ENCODE measurements at places on chromosomes 1 and 21.

- DNase-seq, result no peak
Observed at GRCh38 chr1:47558601-47559593, 121.1 kb downstream of the FOXD2 start.

- DNase-seq, result no peak
Observed at GRCh38 chr21:36171336-36171735, 14.7 kb downstream of the DOP1B start.

DNA sequence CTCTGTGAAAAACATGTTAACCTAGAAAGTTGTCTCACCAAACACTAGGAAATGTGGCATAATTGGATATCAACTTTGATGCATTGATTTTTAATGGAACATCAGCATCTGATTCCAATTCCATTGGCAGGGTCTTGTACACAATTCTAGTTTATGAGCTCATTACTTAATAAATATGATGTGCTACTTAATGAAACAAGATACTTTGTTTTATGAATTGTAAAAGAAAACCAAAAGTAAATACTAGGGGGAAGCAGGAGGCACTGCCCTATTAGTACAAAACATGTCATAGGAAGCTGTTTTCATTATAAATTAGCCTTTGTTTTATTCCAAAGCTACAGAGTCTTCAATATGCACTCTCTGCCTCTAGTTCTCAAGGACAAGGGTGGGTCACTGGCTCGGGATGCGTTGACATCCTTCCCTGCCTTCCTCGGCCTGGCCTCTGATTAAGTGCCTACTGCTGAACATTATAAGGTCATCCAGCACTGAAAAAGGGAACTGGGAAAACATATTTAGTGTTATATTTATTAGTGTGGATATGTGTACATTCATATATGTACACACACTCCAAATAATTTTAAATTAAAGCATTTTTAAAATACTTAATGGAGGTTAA, 185.2 kb downstream of the USH2A start:
- DNase-seq, result no peak

GRCh38 chr21:45533846-45534635, 8.2 kb downstream of the SLC19A1 start:
- DNase-seq, result no peak

GRCh38 chr1:30679201-30679975, 44.0 kb downstream of the MATN1 start:
- DNase-seq, result no peak

- DNase-seq, result no peak
Observed at GRCh38 chr1:91311672-91312071, 93.0 kb downstream of the HFM1 start.

- DNase-seq, result no peak
Observed at GRCh38 chr21:43605320-43606215, 53.7 kb downstream of the HSF2BP start.

DNA sequence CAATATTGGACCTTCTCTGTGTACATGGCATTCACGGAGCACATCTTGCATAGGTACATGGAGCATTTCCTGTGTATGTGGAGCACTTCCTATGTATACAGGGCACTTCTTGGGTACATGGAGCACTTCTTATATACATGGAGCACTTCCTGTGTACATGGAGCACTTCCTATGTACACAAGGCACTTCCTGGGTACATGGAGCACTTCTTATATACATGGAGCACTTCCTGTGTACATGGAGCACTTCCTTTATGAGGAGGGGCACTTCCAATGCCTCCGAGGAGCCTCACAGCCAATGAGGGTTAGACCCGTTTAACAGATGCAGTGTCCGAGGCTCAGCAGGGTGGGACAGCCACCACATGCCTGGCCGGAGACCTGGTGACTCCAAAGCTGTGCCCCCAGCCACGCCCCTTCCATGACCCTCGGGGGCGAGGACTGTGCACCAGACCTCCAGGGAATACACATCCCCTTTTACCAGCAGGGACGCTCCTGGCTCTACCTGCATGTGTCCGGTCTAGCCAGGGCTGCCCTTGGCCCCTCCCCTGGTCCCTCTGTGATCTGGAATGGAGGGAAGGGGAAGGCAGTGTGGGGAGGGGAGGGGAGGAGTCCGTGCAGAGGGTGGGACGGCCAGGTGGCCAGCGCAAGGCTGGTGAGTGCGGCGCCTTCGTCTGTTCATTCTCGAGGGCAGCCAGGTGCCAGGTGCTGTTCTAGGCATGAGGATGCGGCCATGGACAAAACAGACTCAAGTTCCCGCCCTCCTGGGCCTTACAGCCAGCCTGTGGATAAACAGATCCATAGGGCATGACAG, 195.1 kb upstream of the TMEM51 start:
- DNase-seq, result no peak

- no peak for DNase-seq
Observed at GRCh38 chr1:27992276-27992675, 32.5 kb downstream of the XKR8 start.

DNA sequence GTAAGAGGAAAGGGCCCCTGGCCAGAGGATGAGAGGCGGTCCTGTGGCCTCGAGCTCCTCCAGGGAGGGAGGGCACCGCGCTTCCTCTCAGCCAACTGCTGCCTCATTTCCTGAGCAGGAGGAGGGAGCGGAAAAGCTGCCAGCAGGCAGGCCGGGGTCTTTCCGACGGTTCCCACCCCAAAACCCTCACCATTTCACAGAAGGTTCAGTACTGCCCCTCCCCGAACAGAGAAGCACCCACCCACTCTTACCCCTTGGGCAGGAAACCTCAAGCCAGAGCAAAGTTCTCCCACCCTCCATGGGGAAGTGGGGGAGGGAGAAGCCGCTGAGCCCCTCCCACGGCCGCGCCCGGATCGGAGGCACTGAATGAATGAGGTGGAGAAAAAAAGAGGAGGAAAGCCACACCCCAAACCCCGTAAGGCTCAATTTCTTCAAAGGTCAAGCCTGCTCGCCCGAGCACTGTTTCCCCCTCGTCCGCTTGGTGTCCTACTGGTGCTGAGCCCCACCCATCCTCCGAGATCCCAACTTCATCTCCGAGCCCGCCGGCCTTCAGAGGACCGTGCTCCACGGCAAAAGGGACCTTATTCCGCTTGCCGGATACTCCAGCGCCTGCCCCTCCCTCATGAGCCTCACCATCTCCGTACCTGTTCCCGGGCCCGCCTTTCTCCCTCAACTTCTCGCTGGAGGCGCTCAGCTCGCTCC, 9.4 kb downstream of the TPM3 start:
- no peak for DNase-seq

DNA sequence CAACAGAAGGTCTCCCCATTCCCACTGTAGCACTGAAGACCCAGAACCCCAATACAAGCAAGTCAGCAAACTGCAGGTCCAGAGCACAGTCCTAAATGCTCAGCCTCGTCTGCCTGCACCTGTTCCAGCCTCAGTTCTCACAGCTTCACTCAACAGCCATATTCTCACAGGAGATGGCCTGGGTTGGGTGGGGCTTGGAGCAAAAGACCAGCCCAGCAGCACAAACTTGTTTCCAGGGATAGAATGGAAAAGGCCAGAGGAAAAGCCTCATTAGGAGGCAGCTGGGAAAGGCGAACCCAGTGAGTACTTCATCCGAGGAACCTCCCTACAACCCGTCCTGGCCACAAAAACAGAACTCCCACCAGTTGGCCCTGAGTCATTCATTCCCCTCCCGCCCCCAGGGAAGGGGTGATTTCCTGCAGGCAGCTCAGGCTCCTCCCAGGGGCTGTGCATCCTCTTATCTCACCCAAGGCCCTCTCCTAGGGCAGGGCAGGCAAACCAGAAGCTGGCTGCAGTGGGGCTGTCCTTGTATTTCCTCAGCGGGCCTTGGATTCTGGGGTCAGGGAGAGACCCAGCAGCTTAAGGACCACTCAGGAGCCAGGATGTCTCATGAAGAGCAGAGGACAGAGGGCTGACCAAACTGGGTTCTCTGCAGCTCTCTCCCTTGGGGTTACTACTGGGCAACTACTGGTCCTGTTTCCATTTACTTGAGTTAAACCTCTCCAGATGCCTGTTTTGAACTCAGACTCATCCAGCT, 7.4 kb upstream of the MPL start:
- no peak for DNase-seq

- no peak for DNase-seq
Observed at GRCh38 chr1:188557053-188557452, 1728.3 kb downstream of the PLA2G4A start.

DNA sequence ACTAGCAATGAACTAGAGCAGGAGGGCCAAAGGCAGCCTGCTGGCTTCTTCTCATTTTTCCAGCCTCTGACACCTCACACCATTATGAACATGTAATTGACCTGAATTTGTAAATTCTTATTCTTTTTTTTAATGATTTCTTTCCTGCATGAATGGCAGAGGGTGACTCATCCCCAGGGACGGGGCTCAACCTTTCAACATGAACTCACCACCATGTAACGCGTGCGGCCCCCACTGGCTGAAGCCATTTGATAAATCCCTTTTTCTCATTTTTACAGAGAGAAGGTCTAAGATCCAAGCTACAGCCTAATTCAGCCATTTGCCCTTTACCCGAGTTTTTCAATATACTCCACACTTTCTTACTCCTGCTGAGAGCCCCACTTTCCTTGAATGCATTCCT, 9.3 kb upstream of the ETS2 start:
- DNase-seq, result no peak

GRCh38 chr1:102498929-102499328, 502.2 kb upstream of the OLFM3 start:
- no peak for DNase-seq

DNA sequence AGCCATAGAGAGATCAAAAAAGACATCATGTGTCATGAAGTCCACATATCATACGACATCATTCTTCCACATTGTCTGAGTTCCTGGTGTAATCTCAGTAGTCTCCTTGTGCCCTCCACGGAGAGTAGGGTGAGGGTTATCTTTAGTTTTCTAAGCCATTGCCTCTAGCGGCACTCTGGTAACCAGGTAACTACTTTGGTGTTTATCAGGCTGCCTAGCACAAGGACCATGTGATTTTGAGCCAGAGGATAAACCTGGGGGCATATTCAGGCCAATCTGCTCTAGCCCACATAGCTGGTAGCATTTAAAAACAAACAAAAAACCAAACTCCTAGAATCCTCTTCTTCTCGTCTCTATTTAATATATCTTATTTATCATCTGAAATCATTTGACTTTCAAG, 147.4 kb downstream of the GDAP2 start:
- no peak for DNase-seq

- DNase-seq, result peak; percentile 19
Observed at GRCh38 chr1:62810420-62811274, 26.7 kb downstream of the ATG4C start.

DNA sequence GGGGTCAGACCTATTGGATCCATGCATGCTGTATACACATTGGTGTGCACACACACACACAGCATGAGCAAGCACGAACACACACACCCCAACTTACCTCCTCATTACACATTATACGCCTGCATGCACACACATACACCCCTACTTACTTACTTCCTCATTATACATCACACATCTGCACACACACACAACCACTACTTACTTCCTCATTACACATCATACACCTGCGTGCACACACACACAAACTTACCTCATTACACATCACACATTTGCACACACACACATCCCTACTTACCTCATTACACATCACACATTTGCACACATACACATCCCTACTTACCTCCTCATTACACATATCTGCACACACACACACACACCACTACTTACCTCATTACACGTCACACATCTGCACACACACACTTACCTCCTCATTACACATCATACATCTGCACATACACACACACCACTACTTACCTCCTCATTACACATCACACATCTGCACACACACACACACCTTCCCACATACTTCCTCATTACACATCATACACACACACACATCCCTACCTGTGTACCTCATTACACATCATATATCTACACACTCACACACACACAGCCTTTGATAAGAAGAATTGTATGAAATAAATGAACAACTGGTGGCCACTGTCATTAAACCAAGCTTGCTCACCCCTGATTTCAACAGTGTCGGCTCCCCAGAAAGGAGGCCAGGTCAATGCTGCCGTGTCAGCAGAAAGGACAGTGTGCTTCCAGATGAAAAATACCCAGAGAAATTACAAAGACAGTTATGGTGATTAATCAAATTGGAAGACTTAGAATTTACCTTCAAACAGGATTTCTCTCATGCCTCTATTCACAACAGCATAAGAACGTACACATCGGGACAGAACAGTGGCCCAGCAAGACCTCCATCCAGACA, 117.8 kb downstream of the SETD4 start:
- no peak for DNase-seq

- no peak for DNase-seq
Observed at GRCh38 chr1:240719953-240720700, 108.2 kb upstream of the GREM2 start.

GRCh38 chr1:172390683-172391551, 29.6 kb upstream of the C1orf105 start:
- DNase-seq, result no peak

DNA sequence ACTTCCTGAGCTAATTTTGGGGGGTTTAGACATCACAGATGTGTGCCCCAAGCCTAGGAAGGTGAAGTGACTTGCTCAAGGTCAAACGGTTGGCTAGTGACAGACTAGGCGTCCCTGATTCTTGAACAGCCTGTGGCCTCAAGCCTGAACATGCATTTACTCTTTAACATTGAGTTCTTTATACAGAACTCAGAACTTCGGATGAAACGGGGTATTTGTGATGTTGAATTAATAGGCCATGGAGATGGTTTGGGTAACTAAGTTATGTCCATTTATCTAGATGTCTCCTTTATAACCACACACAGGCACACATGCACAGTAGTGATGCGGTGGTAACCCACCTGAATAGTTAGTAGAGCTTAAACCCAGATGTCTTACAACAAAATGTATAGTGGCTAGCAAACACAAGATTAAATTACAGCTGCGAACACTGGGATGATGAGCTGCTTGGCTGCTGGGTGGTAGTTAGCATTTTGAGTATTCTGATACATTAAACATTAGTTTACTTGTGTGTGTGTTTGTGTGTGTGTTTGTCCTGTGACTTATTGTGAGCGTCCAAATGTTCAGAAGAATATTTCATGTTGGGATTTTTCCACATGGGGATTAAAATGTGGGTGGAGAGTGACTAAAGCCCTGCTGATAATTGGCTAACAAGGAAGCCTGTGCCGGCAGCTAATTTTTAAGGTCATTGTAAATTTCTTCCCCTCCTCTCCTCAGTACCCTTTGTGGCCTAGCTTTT, 2.3 kb downstream of the ATP1A1 start:
- DNase-seq, result no peak

Measured in GM19239 (cell line).